ENCODE measurements at places on chromosomes 11 and 22. TPM values are rescaled to one million over a fixed set of nuclear protein-coding genes. Genes with fewer than 3 reads are reported as not detected.

The CNIH2 gene
- total RNA-seq = 79.2 TPM

The PARVG gene
- 1.9 TPM for total RNA-seq

The MRGPRX3 gene
- not detected for total RNA-seq

The C11orf86 gene
- not detected for total RNA-seq

The RNH1 gene
- 44.4 TPM for total RNA-seq

The BTBD18 gene
- not detected for total RNA-seq

The OR8A1 gene
- total RNA-seq = not detected

The TRIM48 gene
- total RNA-seq = not detected

The KCNJ11 gene
- total RNA-seq = 12.2 TPM

The LIF gene
- under 0.01 TPM for total RNA-seq

The ABCG4 gene
- 4.1 TPM for total RNA-seq

The KRTAP5-7 gene
- not detected for total RNA-seq

Data from parietal lobe (tissue), 2 donors.